Left kidney (tissue), 8 donors: ENCODE measurements at places on chromosomes 16 and 17. TPM values are rescaled to one million over a fixed set of nuclear protein-coding genes. Genes with fewer than 3 reads are reported as not detected.

Gene CIITA
- 4.4 TPM for polyA plus RNA-seq

Gene KRT31
- polyA plus RNA-seq: not detected

Gene TBC1D3E
- polyA plus RNA-seq: not detected

Gene APPBP2
- 60.3 TPM for polyA plus RNA-seq

Gene KRT40
- polyA plus RNA-seq: not detected

Gene EVPLL
- polyA plus RNA-seq: 0.23 TPM

Gene SLX4
- polyA plus RNA-seq: 7.0 TPM

Gene FZD2
- polyA plus RNA-seq: 25.8 TPM

Gene EPX
- polyA plus RNA-seq: 0.90 TPM

Gene CD300E
- polyA plus RNA-seq: 0.10 TPM

Gene ABCC11
- polyA plus RNA-seq: 0.20 TPM

Gene MRC2
- polyA plus RNA-seq: 54.6 TPM

DNA sequence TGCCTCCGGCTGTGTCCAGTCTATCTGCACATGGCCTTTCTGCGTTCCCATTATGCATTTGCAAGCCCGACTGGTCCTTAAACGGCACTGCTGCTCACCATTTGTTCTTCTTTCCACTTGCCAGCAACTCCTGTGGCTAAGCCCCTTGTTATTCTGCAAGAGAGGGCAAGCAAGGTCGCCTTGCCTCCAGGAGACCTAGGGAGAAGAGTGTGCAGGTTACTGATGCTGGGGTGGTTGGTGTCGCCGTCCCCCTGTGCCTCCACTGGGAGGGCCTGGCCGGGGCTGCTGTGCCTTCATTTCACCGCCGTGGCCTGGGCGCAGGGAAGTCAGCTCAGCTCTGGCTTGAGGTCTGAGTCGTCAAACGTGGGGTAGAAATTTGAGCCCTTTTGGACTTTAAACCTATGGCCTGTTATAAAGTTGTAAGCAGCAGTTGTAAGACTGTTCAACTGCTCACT, 12.7 kb downstream of the SLC6A4 start:
- no peak for DNase-seq

DNA sequence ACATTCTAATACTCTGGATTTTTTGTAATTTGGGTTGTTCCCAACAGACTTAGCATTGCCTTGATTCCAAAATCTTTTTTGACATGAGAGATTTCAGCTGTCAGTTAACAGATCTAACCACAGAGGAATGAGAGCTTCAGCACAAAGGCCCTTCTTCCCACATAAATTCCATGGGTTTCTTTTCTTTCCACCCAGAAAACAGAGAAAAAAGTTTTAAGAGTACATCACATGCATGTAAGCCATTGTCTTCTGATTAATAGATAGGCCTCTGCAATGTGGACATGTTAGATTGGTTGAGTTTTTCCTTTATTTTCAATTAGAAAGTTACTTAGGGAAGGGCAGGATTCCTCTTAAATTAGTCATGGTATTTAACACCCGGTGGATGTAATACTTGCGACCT, 939 bp downstream of the MYH8 start:
- DNase-seq: no peak

DNA sequence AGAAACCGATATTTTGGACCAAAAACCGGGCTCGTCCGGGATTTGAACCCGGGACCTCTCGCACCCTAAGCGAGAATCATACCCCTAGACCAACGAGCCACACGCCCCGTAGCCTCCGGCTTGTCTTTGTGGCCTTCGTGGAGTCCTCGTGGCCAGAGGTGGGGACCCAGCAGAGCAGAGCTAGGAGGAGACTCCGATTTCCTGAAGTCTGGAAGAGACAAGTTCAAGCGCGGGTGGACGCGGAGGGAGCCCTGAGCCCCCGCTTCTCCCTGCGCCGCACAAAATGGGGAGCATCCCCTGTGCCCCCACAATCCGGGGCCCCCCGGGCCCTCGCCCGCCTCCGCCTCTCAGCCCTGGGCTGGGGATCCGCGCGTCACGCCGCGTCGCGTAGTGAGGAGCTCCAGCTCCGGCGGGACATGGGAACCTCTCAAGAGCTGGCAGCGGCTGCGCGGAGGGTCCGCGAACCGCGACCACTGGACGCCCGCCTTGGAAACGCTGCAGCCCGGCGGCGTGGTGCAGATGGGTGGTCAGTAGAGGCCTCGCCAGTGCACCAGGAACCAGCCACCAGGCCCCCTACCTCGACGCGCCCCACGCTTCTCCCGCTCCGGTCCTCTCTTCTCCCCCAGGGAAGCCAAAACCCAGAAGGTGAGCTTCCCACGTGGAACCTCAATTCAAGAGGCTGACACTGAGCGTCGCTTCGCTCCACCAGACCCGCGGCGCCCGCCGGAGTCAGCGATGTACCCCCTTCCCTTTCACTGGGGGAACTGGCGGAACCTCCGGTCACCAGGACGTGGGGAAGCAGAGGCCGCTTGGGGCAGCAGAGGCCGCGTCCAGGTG, 5.2 kb upstream of the OR1F1 start:
- DNase-seq: no peak

DNA sequence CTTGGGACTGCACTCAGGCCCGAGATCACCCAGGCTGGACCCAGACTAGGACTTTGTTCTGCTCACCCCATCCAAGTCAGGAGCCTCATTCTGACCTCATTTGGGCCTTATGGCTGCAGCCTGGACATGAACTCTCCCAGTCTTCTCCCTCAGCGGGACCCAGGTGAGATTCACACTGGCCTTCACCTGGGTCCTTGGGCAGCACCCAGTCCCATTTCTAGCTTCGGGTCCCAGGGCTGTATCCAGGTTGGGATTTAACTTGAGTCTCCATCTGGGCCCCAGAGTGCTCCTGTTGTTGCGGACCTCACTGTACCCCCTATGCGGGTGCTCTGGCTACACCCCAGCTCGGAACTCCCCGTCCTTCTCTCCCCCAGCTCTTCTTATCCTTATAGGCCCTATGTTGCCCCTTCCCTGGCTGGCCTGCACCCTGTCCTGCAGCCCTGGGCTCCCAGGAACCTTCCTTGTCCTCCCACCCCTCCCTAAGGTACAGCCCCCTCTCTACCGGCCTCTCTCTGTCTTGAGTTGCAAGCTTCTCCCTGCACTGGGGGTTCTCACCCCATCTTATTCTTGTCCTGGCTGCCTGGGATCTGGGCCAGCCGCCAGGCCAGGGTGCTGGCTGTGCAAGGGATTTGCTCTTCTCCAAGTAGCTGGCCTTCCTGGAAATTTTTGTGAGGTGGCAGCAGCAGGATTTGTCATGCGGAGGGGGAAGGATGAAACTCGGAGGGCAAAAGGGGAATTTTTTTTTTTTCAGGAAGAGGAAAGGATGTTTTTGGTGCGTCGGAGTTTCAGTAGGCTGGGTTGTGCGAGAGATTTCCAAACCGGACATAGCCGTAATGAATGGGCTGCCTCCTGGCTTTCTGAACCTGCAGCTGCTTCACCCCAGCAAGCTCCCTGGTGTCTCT, 904 bp downstream of the MAP2K3 start:
- no peak for DNase-seq

GRCh38 chr17:80294210-80294609, 33.6 kb downstream of the RNF213 start:
- no peak for DNase-seq

- DNase-seq: peak; percentile 84
Measured at GRCh38 chr16:25257956-25258860, 563 bp upstream of the ZKSCAN2 start.

GRCh38 chr17:8885967-8886684, 18.7 kb upstream of the PIK3R6 start:
- DNase-seq: no peak

DNA sequence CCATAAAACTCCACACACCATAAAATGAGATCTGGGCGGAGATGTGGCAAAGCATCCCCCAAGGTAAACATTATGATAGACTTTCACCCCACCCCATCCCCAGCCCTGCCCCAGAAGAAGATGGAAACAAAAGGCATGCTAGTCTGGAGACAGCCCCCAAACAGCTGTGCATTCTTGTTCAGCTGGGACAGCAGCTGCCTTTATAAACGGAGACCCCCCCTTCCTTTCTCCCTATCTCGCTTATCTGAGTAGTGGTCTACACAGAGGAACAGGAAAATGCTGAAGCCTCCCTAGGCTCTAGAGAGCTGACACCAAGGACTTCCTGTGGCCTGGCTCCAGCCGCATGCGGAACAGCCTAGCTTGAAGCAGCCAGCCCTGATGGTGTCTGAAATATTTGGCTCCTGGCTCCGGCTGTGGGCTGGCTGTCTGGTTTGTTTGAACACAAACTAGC, 190.3 kb upstream of the ANKFN1 start:
- DNase-seq: no peak

- DNase-seq: no peak
Measured at GRCh38 chr16:81582655-81583441, 138.2 kb downstream of the CMIP start.

GRCh38 chr16:17287166-17287800, 183.5 kb downstream of the XYLT1 start:
- no peak for DNase-seq

DNA sequence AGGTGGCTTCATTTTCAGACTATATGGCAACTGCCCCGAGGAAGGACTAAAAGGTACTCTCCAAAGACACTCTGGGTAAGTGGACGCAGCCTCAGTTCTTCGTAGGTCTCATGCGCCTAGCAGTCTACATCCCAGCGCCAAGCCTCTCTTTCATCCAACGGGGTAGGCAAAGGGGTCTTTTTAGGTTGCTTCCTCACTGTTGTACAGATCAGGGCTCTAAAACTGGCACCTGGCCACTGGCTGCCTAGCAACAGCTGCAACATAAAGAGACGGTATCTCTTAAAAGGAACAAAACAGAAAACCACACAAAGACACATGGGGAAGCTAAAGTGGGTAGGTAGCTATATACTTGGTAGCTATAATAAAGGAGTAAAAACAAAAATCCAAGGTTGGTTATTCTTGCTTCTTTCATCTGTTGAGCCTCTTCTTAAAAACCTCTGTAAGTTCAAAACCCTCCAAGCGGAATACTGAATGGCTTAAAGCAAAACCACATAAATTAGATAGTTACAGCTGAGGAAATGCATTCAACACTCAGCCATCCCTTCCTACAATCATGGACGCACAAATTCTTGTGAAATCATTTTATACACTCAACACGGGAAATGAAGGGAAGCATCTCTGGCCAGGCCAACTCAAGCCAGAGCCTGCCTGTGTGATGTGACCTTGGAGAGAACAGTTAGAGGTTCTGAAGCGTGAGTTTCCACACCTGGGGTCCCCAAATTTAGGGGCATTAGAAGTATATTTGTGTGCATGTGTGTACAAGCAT, 22.7 kb downstream of the CYTH1 start:
- DNase-seq: no peak

DNA sequence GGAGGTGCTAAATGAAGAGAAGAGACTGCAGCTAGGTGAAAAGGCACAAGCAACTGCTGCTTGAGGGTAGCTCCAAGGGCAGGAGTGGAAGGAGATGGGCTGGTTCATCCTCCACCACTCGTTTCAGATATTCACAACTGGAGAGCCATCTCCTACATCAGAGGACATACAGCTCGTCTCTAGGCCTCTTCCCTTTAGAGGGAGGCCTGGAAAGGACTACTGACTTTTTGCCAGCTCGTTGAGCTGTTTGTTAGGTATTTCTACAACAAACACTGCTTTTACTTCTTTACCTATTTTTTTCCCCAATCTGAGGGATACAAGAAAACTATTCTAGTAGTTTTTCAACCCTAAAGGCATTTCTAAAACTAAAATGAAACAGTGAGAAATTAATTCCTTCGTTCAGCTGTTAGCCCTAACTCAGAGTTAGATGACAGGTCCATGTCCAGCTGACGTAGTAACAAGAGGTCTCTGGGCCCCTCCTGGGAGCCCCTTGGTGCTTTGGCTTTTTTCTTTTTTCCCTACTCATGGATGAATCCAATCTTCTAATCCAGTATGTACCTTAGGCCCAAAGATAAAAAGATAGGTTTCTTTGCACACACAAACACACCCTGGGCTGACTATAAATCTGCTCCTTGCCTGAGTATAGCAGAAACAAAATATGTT, 47.8 kb upstream of the TBX2 start:
- no peak for DNase-seq

DNA sequence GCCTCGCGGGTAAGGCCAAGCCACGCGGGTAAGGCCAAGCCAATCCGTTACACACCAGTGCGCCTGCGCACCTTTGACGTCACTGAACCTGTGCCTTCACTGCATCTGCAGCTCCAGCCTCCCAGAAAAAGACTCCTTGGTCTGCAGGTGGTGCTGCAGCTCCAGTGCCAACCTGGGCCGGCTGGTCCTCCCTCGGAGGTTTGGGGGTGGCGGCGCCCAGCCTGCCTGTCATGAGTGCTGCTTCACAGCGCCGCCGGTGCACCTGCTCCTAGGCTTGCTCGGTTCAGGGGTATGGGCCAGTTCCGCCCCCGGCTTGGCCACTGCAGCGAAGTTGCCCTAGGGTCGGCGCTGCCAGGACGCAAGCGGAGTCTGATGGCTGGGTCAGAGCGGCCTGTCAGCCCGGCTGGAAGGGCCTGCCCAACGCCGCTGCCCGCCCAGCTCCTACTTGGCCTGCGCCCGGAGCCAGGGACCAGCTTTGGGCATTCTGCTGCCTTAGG, 146.6 kb downstream of the USP22 start:
- no peak for DNase-seq

DNA sequence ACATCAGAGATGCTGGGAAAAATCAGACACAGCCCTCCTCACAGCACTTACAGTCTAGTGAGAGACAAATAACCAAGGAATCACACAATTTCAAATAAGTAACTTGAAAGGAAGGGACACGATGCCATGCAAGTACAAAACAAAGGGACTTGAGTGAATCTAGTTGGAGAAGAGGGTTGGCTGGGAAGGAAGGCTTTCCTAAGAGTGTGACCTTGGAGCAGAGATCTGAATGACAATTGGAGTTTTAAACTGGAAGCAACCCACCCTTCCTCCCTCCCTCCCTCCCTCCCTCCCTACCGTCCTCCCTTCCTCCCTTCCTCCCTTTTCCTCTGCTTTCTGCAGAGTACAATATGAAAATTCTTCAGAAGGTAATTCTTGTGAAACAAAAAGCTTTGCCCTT, 31.1 kb downstream of the ADAMTS18 start:
- DNase-seq: no peak

DNA sequence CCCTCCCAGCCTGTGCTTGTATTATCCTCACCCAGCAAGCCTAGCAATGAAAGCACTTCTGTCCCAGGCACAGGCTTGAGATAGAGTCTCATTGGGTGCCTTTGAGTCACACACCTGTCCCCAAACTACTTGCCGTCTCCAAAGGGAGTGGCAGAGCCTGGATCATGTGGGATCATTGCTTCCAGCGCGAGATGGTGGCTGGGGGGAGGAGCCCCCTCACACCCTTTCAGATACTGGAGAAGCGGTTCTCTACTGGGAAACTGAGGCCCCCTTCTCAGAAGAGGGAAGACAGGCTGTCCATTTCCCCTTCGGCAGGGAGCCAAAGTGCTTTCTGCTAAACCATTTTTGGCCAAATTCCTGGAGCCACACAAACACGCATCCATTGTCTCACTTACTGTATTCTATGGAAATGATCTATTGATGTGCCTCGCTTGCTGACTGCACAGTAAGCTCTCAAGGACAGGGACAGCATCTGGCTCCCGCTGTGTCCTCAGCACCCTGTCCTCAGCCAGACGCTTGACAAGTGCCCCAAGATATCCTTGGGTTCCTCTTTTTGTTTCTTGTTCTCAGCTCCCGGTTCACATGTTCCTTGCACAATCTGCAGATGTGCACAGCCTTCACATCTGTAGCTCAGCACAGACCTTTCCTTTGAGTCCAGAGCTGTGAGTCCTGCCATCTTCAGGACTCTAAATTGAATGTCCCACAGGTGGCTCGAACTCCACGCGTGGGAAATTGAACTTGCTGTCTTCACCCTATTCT, 26.0 kb upstream of the DLX3 start:
- DNase-seq: no peak

GRCh38 chr16:83779886-83780285, 27.9 kb upstream of the HSBP1 start:
- DNase-seq: no peak

- no peak for DNase-seq
Measured at GRCh38 chr17:73697872-73698271, 53.6 kb upstream of the SDK2 start.

- DNase-seq: no peak
Measured at GRCh38 chr16:20122011-20122410, 48.3 kb upstream of the GPR139 start.
